H7 (cell line): ENCODE measurements at places on chromosomes 2 and 18.

- DNase-seq, result no peak
Measured at GRCh38 chr2:234447189-234447588, 49.7 kb downstream of the ARL4C start.

DNA sequence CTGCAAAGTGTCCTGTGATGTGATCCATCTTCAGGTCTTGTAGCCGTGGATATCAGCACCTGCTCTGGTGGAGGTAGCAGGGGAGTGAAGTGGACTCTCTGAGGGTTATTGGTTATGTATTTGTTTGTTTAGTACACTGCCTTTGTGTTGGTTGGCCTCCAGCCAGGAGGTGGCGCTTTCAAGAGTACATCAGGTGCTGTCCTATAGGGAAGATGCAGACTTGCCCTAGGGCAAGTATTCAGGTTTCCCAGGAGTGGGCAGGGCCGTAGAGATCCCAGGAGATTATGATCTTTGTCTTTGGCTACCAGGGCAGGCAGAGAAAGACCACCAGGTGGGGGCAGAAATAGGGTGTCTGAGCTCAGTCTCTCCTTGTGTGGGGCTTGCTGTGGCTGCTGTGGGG, 411.8 kb downstream of the SOX11 start:
- no peak for DNase-seq

- no peak for DNase-seq
Measured at GRCh38 chr18:22977847-22978701, 44.9 kb downstream of the RBBP8 start.

- no peak for DNase-seq
Measured at GRCh38 chr18:72762515-72763122, 105.2 kb downstream of the NETO1 start.

DNA sequence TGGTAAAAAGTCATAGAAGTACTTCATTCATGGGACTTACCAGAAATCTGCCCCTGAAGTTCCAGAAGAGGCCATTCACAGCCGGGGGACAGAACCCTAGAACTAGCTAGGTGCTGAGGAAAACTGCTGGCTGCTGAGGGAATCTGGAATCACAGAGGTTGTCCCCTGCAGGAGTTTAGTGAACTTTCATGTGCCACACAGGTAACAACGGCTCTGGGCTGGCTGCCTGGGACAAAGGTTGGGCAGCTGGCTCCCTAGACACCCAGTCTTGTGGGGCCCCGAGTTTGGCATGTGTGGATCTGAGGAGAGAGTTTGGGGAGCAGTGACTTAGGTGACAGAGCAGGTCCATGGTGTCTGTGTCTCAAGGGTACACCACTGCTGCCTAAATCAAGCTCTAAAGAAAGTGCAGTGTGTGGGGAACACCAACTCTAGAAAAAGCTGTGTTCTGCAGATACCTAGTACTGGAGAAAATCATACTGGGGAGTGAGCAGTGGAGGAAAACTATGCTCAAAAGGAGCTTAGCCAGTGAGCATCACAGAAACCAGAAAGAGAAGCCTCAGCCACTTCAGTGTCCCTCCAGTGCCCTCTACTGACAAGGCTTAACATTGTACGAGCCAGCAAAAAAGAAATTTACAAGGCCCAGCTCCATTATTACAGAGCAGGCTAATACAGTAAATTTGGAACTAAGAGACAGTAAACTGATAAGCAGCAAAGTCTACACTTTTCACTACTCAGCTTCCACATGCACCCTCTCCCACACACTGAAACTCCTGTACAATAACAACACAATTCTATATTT, 15.2 kb downstream of the GALNT3 start:
- no peak for DNase-seq

- no peak for DNase-seq
Measured at GRCh38 chr2:23008440-23008839, 376.5 kb upstream of the KLHL29 start.

- no peak for DNase-seq
Measured at GRCh38 chr18:50751947-50752346, 67.9 kb downstream of the MRO start.

DNA sequence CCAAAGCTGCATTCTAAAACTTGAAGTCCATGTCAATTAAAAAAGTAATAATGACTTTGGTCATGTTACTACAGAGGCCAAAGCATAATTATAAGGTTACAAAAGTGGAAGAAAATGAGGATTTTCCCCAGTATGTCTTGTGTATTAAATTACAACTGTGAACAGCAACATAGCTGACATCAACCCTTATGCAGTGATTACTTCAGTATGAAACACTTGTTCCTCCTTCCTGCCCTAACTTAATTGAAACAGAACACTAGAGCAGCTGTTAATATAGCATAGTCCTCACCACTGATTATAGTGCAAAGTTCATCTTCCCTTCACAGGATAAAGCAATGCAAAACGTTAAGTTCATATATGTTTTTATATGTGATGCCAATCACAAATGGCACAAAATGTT, 29.9 kb downstream of the EPB41L3 start:
- no peak for DNase-seq

DNA sequence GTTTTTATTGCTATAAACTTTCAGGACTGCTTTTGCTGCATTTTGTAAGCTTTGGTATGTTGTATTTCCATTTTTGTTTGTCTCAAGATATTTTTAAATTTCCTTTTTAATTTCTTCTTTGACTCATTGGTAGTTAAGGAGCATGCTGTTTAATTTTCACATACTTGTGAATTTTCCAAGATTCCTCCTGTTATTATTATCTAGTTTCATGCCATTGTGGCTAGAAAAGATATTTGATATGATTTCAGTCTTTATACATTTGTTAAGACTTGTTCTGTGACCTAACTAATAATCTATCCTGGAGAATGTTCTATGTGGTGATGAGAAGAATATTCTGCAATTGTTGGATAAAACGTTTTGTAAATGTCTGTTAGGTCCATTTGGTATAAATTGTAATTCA, 62.1 kb downstream of the NUP35 start:
- no peak for DNase-seq

DNA sequence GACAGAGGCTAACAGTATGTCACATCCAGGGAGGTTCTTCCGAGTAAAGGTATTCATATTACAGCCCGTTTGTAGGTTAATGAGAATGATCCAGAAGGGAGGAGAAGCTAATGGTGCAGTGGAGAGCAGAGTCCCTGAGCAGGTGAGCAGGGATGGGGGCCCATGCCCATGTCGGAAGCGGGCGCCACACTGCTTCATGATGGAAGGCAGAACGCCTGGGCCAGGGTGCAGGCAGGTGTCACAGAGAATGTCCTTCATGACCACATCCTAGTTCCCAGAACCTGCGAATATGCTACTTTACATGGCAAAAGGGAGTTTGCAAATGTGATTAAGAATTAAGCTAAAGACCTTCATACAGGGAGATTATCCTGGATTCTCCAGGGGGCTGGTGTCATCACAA, 4.0 kb downstream of the HES6 start:
- DNase-seq, result no peak

- no peak for DNase-seq
Measured at GRCh38 chr2:236823963-236824362, 254.3 kb downstream of the ACKR3 start.

GRCh38 chr2:71477231-71477691, 23.9 kb downstream of the DYSF start:
- DNase-seq, result no peak

GRCh38 chr2:68854476-68854875, 16.7 kb downstream of the BMP10 start:
- no peak for DNase-seq
